Activated CD4-positive, alpha-beta T cell treated with anti-CD3 and anti-CD28 coated beads, Interleukin-2, amount 50 U/mL, for 24 hours (primary cell): ENCODE measurements at places on chromosomes 7 and 10.

- DNase-seq: no peak
Observed at GRCh38 chr7:83271212-83272099, 108.8 kb upstream of the PCLO start.

- no peak for DNase-seq
Observed at GRCh38 chr7:104482362-104483037, 154.1 kb downstream of the LHFPL3 start.

DNA sequence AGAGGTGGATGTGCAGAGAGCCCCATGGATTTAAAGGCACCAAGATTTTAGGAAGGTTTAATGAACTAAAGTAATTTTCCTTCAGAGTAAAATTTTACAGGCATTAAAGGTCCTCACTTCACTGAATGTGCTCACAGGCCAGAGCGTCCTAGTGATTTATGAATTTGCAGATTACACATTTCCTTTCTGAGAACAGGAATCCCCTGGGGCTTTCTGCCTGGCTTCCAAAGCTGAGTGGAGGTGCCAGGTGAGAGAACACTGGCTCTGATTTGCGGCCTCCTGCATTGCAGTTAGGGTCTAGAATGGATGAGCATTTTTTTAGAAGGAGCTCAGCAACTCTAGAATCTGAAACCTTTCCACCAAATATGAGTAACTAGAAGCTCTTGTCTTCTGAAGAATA, 194.3 kb downstream of the SORCS3 start:
- DNase-seq: no peak

- no peak for DNase-seq
Observed at GRCh38 chr10:1316121-1316808, 260.1 kb downstream of the WDR37 start.

- no peak for DNase-seq
Observed at GRCh38 chr7:113087071-113087998, 708 bp upstream of the GPR85 start.

- no peak for DNase-seq
Observed at GRCh38 chr10:71801361-71801760, 28.0 kb upstream of the VSIR start.

DNA sequence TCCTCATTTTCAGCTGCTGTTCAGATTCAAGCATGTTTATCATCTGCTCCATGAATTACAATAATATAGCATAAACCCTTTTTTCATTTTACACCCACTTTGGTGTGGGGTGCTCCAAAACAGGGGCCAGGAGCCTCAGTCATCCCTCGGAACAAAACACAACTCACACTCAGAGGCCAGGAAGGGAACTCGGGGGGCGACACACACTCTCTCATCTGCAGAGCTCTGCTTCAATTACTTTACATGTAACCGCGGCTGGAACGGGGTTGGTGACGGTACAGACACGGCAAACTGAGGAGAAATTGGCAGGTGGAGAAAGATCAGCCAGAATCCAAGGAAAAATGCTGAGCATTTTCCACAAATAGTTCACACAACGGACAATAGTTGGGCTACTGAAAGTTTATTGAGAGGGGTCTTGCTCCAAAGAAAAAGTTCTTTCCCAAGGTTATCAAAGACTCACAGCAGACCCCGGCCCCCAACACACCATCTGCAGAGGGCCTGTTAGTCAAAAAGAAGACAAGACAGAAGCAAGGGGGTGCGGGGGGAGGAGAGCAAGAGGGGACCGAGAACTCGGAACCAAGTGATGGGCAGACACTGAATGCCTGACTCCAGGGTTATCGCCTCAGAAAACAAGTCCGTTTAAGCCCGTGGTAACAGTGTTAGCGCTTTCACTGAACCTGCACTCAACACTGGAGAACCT, 20.5 kb downstream of the DIP2C start:
- DNase-seq: no peak

GRCh38 chr10:30995081-30995770, 36.4 kb downstream of the ZNF438 start:
- no peak for DNase-seq

- no peak for DNase-seq
Observed at GRCh38 chr7:17489961-17490360, 191.5 kb downstream of the AHR start.

- no peak for DNase-seq
Observed at GRCh38 chr7:75638594-75639070, 100.1 kb downstream of the HIP1 start.

GRCh38 chr10:90224791-90225566, 523.6 kb downstream of the KIF20B start:
- DNase-seq: no peak

GRCh38 chr7:158358926-158359645, 228.5 kb downstream of the PTPRN2 start:
- no peak for DNase-seq

DNA sequence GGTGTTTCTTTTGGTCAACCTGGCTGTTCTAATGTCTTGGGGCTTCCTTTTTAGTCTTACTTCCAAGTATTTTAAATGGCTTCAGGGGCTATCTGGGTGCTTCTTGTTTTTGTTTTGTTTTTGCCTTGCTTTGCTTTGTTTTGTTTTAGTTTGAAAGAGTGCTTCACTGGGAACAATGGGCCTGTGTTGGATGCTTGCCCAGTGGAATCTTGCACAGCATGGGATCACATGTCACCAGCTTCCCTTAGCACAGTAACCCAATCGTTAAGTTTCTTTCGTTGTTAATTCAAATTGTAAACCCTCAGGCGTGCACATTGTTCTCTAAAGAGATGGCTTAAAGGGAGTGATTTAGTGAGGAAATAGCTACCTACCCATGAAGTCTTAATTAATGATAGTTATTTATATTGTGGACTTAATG, 8.9 kb downstream of the COL17A1 start:
- no peak for DNase-seq

DNA sequence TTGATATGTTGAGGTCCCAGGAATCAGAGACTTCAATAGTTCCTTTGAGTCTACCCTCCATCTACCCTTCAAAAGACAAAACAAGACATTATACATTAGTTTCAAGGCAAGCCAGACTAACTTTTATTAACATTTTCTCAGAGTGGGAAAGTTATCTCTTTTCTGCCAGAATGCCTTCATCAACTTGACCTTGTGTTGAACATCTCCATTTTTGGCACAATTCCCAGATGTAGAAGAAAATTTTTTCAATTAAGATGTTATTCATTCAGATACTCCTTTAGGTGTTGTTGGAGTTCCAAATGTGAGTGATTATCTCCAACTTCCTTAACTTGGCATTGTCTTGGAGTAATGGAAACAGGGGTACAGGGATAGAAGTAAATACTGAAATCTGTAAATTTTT, 59.1 kb downstream of the NRF1 start:
- no peak for DNase-seq
